ENCODE measurements at places on chromosomes 5 and 9. TPM values are rescaled to one million over a fixed set of nuclear protein-coding genes. Genes with fewer than 3 reads are reported as not detected.

- DNase-seq = no peak
Observed at GRCh38 chr5:152644029-152644728, 239.1 kb upstream of the NMUR2 start.

GRCh38 chr9:94554439-94555331 is at the start of gene PCAT7:
PCAT7 (plus strand) TSS chr9:94555083.
- DNase-seq = peak; percentile 86

DNA sequence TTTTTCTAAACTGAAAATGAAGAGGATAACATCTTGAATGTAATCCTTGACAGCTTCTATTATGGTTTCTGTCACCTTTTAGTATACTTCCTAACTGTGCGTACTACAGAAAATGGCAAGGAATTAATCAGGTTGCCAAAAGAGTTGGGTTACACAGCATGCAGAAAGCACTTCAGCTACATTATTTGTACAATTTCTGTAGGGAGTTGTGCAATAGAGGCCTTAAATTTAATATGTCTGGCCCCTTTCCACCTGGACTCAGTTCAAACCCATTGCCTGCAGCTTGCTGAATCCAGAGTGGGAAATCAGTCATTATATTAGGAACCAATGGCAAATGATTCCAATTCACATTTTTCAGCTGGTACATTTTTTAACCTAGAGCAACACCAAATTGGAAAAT is 549.7 kb downstream of the CSNK1G3 start:
- no peak for DNase-seq

DNA sequence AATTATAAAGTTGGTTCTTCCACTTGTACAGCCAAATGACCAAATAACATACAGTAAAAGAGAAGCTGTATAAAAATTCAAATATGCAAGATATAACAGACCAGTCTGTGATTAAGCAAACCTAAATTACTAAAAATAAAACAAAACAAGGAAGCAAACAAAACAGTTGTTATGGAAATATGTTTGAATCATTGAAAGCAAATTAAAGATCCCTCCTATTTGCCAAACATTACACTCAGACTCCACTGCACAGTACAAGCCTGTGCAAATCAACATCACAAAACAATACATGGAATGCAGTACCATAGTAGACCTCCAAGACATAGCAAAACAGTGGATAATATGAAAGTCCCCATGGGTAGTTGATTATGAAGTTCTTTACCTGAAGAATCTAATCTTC is 288.1 kb upstream of the PTGER4 start:
- no peak for DNase-seq

- no peak for DNase-seq
Observed at GRCh38 chr5:5335700-5336264, 86.7 kb upstream of the ICE1 start.

Gene ECM2
- total RNA-seq = not detected

Gene MAP1B
- total RNA-seq = 63.7 TPM

Gene AOPEP
- 27.0 TPM for total RNA-seq

Gene PCDHGC3
- 7.0 TPM for total RNA-seq

All from NCI-H460 (cell line).